HFFc6 (cell line): ENCODE measurements at places on chromosomes 2 and 18. TPM values are rescaled to one million over a fixed set of nuclear protein-coding genes. Genes with fewer than 3 reads are reported as not detected.
A peak's percentile ranks its signal among the peaks of the same experiment; 100 is the strongest.

TUBB6 gene
- total RNA-seq, result 412 to 568 TPM (median 505 TPM) in 3 replicates

ACTG2 gene
- total RNA-seq, result 0.31 and 2.3 TPM in 2 replicates

RMDN2 gene
- total RNA-seq, result 3.0 to 6.7 TPM (median 6.3 TPM) in 3 replicates

- peak overlapping the region; percentile 52 for H3K27ac ChIP-seq
- peaks cover 35% of the 10 kb centered on the region for H3K4me1 ChIP-seq
- peak overlapping the region; percentile 17; the same call in 1 of the 2 replicates for H3K4me3 ChIP-seq
- H3K36me3 ChIP-seq, result peaks cover 31% of the 10 kb centered on the region
- H3K27me3 ChIP-seq, result peaks cover 2% of the 10 kb centered on the region; the same call in 1 of the 2 replicates
- no peak for DNase-seq
These were observed 64.7 kb downstream of the DGKD start for GRCh38 chr2:233418761-233419546.

DNA sequence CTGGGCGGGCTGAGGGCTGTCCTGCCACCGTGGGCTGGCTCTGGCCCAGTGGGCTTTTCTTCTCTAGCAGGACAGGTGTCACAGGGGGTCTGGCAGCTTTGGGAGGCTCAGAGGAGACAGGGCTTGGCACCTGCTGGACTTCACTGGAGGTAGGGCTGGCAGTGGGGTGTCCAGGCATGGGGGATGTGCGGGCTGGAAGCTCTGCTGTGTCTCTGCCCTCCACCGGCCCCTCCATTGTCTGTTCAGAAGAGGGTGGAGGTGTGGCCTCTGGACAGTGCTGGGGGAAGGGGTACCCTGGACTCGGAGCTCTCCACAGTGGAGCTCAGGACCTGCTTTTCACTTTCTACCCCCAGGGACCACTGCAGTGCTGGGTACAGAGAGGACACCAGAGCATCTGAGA is 9.2 kb downstream of the PTPRN start:
- H3K27me3 ChIP-seq, result peaks cover 4% of the 10 kb centered on the region
- no peak overlapping the region for H3K27ac ChIP-seq
- H3K4me1 ChIP-seq, result no peaks in the 10 kb centered on the region; the same call in 1 of the 2 replicates
- H3K4me3 ChIP-seq, result no peak overlapping the region
- no peaks in the 10 kb centered on the region for H3K36me3 ChIP-seq

DNA sequence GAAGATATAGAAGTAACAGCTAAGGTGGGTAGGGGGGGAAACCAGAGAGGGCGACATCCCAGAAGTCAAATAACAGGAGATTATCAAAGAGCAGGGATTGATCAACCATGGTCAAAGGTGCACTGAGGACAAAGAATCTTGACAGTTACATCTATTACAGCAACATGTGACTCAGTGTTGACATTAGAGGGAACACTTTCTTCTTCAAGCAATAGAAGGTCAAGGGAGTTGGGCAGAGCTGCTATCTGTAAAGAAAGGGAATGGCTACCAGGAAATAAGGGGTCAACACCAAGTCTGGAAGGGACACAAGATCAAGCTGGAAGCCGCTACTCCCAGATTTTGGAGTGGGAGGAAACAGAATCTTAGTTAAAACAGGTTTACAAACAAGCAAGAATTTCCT is 611.0 kb downstream of the TSN start:
- no peak for DNase-seq
- H3K27ac ChIP-seq, result no peak overlapping the region
- no peaks in the 10 kb centered on the region for H3K4me1 ChIP-seq
- no peaks in the 10 kb centered on the region for H3K27me3 ChIP-seq
- H3K36me3 ChIP-seq, result no peaks in the 10 kb centered on the region
- H3K4me3 ChIP-seq, result no peak overlapping the region

DNA sequence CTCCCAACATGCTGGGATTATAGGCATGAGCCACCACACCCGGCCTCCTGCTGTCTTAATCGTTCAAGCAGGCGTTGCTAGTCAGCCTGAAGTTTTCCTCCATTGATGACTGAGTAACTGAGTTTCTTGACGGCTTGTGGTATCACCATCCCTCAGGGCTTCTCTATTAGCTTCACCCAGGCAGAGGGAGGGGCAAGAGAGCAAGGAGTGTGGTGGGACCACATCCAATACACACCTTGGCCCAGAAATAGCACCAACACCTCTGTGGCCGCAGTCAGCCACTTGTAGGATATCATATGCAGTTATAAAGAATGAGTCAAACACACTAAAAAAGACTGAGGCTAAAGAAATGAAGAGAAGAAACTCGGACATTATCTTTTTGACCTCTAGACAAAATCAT is 1009.4 kb upstream of the CELF4 start:
- no peaks in the 10 kb centered on the region; the same call in 1 of the 2 replicates for H3K36me3 ChIP-seq
- no peak overlapping the region for H3K4me3 ChIP-seq
- H3K27ac ChIP-seq, result no peak overlapping the region
- no peaks in the 10 kb centered on the region for H3K4me1 ChIP-seq

DNA sequence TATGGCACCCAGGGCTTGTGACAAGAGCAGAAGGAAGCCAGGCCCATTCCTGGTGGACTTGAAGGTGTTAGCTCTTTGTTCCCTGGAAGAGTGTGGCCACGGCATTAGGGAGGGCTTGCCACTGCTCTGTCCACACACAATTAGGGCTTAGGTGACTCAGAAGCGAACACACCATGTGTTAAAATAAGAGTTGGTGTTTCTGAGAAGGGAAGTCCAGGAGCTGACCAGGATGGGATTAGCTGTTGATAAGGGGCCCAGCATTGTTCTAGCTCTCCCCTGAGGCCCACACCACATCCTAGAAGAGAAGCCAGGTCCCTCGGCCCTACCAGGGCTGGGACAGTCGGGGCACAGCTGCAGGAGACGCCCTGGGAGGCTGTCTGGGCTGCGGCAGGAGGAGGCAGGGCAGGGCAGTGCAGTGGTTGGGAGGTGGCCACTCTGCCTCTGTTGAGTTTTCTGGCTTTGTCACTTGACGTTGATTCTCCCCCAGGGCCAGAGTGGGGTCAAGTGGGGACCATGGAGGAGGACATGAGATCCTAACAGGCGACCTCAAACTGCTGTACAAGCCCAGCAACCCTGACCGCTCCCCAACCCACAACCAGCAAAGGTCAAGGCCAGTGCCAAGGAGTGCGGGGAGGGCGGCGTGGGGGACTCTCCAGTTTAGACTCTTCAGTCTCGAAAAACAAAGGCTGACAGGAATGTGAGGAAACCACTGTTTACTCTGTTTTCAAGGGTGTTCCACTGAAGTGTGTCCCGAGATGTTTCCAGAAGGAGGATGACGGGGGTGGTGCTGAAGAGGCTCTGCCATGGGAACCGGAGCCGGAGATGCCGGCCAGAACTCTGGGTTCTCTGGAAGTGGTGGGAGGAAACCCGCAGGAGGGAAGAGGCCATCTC is 16.8 kb downstream of the GNLY start:
- no peak for DNase-seq
- H3K27ac ChIP-seq, result no peak overlapping the region
- H3K4me1 ChIP-seq, result peaks cover 18% of the 10 kb centered on the region
- H3K4me3 ChIP-seq, result no peak overlapping the region
- H3K36me3 ChIP-seq, result no peaks in the 10 kb centered on the region

GRCh38 chr2:146701183-146701582 is 1143.6 kb upstream of the ACVR2A start:
- no peak for DNase-seq
- no peaks in the 10 kb centered on the region for H3K36me3 ChIP-seq
- no peaks in the 10 kb centered on the region; the same call in 1 of the 2 replicates for H3K27me3 ChIP-seq
- no peak overlapping the region for H3K4me3 ChIP-seq
- no peaks in the 10 kb centered on the region for H3K4me1 ChIP-seq
